Activated CD4-positive, alpha-beta T cell treated with anti-CD3 and anti-CD28 coated beads for 4 hours (primary cell): ENCODE measurements at places on chromosomes 5 and 9.

- DNase-seq = no peak
These were observed 1819.8 kb upstream of the C9orf72 start for GRCh38 chr9:29393064-29393463.

GRCh38 chr5:178259623-178260536 is 27.3 kb upstream of the PHYKPL start:
- no peak for DNase-seq

DNA sequence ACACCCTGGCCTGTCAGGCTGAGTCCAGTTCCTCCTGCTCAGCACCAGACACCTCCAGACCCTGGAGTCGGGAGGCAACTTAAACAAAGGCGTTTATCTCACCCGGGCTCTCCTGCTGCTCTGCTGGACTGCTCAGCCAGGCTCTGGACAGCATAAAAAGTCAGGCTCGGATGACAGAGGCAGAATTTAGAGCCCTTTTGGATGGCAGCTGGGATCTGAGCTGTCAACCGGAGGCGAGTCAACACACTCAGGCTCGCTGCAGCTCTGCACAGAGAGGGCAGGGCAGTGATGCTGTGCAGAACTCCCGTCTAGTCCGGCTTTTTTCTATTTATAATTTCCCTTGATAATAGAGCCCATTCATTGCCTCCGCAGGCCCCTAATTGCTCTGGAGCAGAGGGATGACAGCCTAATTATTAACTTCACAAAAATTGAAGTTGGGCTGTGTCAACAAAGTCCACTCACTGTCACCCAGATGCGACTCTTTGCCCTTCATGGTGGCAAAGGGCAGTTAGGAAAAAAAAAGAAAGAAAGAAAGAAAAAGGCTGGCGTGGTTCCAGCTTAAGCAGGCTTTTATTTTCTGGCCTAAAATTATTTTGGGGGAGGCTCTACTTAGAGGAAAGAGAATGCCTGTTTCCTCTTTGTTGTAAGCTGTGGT is 37.6 kb downstream of the STC2 start:
- no peak for DNase-seq

- DNase-seq = no peak
These were observed 13.4 kb upstream of the GAPT start for GRCh38 chr5:58477760-58478376.

DNA sequence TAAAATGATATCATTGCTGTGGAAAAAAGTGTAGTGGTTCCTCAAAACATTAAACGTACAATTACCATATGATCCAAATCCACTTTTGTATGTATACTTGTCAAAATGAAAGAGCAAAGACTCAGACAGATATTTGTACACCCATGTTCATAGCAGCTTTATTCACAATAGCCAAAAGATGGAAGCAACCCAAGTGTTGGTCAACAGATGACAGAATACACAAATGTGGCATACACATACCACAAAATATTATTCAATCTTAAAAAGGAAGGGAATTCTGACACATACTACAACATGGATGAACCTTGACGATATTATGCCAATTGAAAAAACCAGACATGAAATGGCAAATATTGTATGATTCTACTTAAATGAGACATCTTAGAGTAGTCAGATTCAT is 524.5 kb upstream of the WWC1 start:
- DNase-seq = no peak

GRCh38 chr9:38641985-38642864 is 21.8 kb upstream of the ANKRD18A start:
- no peak for DNase-seq

GRCh38 chr5:1204693-1205242 is 3.4 kb downstream of the SLC6A19 start:
- no peak for DNase-seq
